ENCODE measurements at places on chromosomes 2 and 18.

DNA sequence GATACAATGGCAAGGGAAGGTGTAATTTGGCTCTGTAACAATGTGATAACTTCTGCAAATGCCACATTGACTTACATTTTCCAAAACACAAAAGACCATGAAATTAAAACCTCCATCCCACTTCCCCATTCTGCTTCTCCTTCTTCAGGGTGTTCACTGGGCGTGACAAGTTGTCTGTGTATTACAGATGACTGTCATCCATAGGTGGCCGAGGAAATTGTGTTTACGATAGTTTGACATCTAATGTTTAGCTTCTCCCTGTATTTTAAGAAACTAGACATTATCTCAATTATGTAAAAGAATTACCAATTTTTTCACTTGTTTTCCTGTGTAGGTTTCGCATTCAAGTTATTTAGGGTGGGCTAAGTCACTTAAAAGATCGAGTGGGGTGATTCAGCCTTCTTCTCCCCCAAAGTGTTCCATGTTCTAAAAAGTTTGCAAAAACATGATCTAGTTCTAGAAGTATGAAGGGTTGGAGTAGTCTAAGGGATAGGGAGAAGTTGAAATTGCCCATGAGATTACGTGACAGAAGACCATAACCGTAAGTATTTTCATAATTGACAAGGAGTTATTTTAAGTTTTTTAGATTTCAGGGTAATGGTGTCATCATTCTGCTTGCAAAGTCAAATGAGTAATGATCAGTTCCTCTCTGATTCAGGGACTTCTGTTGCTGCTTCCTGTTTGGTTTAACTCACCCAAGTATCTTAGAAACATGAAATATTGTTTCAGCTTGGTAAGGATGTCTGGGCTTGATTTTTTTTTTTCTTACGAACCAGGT lies 25.2 kb upstream of the CYTIP start:
- peak; percentile 87 for DNase-seq

DNA sequence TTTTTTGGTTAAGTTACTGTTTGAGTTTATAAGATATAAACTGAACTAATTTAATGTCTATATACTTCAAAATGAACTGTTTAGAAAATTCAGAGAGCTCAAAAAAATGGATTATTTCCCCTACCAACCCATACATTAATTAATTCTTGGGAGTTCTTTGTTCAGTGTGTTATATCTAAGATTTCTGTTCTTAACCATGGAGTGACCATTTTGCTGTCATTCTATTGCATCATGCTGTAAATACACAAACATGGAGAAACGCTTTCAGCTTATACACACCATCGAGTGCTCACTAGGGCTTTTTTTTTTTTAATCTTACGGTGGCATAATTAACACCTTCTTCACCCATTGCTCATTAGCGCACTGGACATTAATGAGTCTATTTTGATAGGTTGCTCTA lies 33.4 kb upstream of the TBR1 start:
- no peak for DNase-seq

DNA sequence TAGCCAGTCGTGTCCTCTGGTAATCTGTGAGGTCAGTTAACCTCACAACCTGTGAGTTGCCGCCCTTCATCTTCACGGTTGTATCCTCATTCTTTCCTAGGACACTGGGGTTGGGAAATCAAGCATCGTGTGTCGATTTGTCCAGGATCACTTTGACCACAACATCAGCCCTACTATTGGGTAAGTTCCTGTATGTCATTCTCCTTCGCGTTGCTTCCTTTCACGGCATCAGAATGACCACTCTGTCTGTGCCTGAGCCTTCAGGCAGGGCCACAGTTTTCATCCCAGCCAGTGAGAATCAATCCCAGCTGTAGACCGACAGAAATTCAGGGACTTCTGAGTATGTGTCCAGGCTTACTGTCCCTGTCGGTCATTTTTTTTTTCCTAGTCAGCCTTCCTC lies 67.1 kb downstream of the RAB31 start:
- DNase-seq: peak; percentile 37

- DNase-seq: peak; percentile 55
Measured at GRCh38 chr2:11239666-11240462, 84.6 kb downstream of the SLC66A3 start.

DNA sequence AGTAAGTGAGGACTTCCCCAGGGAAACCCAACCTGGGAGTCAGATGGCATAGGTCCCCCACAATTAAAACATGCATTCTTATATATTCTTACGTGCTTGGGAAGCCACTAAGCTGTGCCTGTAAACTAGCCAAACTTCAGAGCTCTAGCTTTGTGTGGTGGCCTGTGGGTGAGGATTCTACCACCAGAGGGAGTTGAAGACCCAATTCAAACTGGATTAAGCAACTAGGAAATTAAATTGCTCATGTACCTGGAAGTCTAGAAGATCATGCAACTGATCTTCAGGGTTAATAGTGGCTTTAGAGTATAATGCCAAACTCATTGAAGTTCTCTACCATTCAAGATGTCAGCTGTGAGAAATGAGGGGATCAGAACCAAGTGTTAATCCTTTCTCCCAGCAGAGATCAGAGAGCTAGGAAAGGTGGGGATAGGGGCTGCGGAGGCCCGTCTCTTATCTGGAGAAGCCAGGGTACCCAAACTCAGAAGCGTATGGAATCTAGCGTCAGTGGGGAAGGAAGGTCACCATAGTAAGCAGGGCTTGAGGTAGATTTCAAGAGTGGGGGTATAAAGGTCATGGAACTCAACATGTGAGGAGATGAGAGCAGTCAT lies 53.2 kb upstream of the CCDC85A start:
- peak; percentile 61 for DNase-seq

DNA sequence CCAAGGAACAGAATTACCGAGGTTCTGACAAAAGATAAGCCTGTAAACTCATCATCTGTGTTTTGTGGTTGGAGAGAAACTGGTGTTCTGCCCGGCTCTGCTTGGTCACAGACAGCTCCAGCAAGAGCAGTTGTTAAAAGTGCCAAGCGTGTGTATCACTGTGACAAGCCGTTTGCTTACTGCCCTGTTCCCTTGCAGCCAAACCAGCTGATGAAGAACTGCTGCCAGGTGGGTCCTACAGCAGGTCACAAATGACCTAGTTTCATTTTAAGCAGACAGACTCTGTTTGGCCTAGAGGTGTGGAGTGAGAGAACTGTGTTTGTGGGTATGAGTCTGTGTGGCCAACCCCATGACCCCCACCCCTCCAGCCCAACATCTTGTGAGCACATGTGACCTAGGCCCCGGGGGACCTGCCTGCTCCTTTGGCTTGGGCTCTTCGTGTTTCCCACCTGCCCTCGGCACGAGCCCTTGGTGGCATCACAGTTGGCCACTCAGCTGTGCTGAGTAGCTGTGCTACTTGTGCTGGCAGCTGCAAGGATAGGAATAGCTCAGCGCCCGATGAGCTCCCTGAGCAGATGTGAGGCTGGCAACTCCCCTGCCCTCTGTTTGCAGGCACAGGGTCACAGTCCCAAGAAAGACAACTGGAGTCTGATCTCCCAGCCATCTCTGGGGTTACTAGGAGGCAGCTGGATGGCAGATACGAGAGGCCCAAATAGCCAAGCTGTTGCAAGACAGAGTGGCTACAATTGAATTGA lies 9.7 kb downstream of the OXER1 start:
- peak; percentile 8 for DNase-seq
